ENCODE measurements at places on chromosomes 11 and 22.
A peak's percentile ranks its signal among the peaks of the same experiment; 100 is the strongest.

DNA sequence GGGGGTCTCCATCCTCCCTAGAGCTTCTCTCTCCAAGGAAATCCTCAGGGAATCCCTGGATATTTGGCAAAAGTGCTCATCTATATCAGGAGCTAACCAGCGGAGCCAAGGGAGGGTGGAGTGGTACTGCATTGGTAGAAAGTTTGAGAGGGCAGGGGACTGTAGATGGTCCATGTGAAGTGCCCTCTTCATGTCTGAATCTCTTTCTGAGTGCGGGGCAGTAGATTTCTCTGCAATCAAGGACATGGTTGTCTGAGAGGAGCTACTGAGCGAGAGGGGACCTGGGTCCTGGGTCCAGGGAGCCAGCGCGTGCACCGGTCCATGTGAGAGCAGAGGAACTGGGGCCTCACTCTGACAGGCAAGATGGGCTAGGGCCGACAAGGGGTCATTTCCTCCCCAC, 701 bp downstream of the DIXDC1 start:
- no peak for DNase-seq

DNA sequence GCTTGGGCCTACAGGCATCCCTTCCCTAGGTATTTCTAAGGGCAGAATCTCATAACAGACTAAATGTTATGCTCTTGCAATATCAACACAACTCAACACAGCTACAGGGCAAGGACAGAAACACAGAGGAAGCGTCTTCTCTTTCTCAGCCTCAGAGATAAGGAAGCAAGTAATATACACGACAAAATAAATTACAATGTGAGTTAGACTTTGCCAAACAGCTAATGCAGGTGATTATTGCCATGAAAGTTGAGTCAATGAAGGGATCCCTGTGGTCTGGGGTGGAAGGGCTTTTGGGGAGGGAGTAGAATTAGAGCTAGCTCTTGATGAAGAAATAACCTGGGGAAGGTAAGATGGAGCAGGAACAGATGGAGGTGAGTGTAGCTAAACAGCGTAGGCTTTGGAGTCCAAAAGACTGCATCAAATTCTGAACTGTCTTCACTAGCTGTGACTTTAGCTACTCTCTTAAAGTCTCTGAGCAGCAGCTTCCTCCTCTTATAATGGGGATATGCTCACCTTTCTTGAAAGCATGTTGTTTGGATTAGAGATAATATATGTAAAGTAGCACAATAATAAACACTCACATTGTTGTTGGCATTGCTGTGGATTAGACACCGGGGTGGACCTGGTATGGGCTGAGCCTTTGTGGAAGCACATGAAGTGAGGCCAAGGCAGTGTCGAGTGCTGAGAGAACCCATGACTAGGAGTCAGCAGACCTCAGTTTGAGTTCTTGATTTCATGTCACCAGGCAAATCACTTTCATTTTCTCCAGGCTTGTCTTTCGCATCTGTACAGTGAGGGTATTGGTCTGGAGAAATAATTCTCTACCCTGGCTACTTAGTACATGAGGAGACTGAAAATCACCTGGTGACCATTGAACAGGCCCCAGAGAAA, 41.0 kb upstream of the AQP11 start:
- peak; percentile 39 for DNase-seq

DNA sequence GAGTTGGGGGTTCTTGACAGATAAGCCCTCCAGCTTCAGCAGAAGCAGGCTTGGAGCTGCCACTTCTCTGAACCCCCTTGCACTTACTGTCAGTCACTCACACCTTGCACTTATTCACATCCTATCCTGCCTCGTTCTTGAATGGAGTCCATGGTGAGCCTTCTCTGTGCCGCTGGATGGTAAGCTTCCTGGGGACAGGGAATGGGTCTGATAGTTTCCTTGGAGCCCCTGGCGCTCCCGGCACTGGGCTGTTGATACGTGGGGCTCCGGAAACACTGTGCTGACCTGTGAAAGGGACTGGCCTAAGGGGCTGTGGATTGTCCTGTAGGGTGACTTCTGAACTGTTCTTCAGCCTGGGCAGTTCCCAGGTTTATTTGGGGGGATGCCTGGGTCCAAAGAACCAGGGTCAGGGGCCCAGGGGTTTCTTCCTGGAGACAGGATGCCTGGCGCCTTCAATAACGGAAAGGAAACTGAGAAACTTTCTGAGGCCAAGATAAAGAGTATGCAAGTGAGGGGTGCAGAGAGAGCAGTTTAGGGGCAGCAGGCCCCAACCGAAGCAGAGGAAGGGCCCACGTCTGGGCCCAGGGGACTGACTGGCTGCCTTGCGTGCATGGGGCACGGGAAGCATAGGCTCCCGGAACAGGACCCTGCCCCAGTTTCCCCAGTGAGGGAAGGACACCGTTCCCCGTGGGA, 709 bp upstream of the ST3GAL4 start:
- DNase-seq = no peak

- no peak for DNase-seq
These were observed 114.2 kb downstream of the CCDC34 start for GRCh38 chr11:27248576-27249509.

DNA sequence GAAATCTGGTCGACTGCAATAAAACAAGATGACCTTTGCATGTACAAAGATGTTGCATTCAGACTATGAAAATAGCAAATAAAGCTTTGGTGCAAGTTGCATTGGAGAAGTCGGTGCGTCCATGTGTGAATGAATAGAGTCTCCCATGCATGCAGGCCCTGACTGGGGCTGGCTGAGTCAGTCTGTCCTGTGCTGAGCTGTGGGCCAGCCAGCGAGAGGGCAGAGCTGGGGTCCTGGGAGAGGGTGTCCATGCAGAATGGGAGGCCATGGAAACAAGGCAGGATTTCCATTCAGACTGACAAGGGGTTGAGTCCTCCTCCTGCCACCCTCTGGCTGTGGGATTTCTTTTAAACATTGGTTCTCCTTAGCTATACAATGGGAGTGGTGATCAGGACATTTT, 2.3 kb upstream of the CRYBB3 start:
- DNase-seq = no peak

DNA sequence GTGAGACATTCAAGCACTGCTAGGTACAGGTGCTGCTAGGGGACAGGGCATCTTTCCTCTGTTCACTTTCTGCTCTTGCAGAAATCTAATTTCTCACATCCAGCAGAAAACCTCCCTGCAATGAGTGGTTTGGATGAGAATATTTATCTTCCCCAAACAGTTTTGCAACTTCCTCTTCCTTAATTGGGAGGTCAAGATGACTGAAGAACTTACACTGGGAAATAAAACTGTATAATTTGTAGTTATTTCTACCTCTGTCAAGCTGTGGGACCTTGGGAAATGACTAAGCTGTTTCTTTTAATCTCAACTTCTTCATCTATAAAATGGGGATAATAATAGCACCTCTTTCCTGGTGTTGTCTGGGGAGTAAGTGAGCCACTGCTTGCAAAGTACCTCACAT, 69.8 kb downstream of the PRR5L start:
- DNase-seq = no peak

DNA sequence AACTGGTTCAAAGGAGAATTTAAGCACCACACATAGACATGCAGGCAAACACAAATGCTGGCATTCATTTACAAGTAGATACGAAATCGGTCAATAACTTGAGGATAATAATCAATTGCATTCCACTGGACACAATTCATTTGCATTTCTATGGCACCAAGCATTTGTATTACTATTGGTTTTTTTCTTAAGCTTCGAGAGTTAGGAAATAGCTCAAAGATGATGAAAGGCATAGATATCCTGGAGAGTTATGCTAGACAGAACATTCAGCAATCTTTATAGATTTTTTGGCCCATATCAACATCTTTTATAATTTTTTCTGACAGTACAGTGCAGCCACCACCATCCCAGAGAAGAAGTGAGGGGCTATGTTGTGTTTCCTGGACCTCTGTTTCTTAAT, 544.4 kb downstream of the MIAT start:
- DNase-seq = no peak

GRCh38 chr11:16011396-16011795, 344.9 kb downstream of the SOX6 start:
- DNase-seq = no peak

GRCh38 chr11:2718817-2719438, 19.1 kb upstream of the KCNQ1OT1 start:
- DNase-seq = no peak

DNA sequence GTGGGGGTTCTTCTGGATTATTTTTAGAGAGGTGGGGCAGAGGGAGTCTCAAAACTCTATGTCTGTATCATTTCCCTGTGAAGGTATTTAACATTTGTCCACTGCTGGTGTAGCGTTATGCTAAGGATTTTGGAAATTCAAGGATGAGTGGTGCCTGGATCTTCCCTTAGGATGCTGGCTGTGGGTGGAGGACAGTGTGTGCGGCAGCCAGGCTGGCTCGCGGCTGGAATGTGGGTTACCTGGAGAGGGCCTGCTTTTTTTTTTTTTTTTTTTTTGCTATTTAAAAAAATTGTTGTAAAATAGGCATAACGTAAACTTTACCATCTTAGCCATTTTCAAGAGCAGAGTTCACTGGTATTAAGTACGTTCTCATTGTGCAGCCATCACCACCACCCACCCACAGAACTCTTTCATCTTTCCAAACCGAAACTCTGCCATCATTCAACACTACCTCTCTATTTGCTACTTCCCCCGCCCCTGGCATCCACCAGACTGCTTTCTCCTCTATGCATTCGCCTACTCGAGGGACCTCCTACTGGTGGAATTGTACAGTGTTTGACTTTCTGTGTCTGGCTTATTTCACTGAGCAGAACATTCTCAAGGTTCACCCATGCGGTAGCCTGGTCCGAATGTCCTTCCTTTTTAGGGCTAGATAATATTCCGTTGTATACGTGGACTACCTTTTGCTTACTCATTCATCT, 67.1 kb downstream of the PARVB start:
- no peak for DNase-seq

GRCh38 chr11:9060700-9061111, 30.7 kb downstream of the SCUBE2 start:
- no peak for DNase-seq

DNA sequence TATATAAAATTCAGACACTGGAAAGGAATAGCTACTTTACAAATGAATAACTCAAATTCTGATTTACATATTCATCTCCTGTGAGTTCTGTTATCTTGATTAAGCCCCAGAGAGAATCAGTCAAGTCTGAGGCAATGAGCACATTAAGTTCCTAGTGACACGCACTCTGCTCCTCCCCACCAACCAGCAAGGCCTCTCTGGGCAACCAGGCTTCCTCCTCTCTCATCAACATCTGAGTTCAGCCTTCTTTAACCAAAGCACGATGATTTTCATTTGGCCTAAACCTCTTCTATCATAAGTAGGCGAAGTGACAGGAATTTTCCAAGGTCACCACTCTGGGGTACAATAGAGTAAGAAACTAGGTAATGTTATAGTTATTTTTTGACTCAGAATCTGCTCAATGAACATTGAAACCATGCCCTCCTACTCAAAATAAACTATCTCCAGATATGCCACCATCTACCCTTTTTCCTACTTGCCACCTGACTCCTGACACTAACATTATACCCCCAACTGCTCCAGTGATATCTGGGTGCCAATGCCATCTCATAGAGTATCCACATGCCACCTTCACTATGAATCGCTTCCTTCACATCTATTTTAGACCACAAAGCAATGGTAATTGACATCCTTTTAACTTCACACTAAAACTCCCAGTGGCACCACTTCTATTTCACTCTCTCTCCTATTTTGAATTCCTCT, 114.8 kb downstream of the FAM76B start:
- DNase-seq = no peak

- no peak for DNase-seq
These were observed at the start of gene SEPTIN5 for GRCh38 chr22:19714312-19715187. Gene SEPTIN5 (plus strand): TSS chr22:19714503. CDS start chr22:19714589, 86 bp downstream.

DNA sequence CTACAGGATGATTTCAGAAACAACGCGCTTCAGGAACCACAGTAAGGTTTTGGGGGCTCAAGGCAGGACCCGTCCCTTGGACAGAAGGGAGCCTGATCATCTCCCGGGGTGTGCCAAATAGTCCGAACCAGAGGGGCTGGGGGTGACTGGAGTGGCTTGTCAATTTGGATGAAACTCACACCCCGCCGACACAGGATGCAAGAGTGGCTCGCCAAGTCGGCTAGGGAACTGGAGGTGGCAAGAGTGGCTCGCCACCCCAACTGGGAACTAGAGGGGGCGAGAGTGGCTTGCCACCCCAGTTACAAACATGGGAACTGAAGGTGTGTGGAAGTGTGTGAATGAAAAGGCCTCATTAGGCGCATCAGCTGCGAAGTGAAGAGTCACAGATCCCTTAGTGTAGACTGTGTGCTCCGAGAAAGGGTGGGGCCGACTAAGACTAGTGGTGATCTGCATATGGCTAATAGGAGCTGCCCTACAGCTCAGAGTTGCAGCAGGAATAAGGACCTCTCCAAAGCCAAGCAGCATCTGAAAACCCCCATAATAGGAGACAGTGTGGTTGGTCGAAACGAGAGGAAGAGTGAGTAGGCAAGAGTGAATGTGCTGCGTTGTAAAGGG, 26.6 kb upstream of the CPT1A start:
- DNase-seq = no peak

- no peak for DNase-seq
These were observed 2.1 kb downstream of the CERK start for GRCh38 chr22:46735747-46736608.

GRCh38 chr22:43955040-43955882, at the start of gene SAMM50:
Gene SAMM50 (plus strand): TSS chr22:43955442. CDS start chr22:43955578, 136 bp downstream.
- DNase-seq = peak; percentile 63

DNA sequence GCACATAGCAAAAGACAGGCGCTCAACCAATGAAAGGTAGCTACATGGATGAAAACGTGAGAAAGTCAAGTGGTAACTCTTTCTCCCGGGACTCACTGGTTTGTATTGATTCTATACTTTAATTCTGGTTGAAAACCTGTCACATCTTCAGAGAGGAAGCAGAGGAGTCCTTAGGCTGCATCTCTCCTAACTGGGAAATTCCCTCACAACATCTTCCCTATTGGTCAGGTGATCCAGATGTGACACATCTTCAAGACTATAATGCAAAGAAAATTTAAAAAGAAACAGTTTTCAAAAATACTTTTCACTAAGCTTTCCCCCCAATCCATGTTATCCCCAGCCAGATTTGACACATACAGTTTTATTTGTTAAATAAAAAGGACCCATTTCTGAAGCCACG, 62.7 kb upstream of the RCN1 start:
- DNase-seq = no peak

DNA sequence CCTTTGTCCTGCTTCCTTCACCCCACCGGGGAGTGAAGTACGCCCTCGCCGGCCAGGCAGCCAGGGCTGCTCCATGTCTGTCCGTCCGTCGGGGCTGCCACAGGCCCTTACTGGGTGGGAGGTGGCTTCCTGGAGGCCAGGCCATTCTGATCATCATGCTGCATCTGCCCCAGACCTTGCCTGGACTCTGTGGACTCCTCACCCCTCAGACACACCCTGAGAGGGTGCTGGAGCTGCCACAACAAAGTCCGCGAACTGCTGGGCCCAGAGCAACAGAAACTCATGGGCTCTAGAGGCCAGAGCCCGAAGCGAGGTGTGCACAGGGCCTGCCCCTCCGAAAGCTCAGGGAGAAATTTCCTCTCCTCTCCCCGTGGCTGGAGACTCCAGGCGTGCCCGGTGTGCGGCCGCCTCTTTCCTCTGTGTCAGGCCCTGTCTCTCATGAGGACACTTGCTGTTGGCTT, 124.2 kb downstream of the KCNQ1OT1 start:
- DNase-seq = no peak

DNA sequence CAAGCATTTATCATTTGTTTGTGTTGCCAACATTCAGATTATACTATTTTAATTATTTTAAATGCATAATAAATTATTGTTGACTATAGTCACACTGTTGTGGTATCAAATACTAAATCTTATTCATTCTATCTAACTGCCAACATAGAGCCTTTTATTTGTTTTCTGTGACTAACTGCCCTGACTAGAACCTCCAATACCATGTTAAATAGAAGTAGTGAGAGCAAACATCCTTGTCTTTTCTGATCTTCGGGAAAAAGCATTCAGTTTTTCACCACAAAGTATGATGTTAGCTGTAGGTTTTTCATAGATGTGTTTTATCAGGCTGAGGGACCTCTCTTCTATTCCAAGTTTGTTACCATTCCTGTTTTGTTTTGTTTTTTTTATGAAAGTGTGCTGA, 15.2 kb downstream of the TRIM34 start:
- DNase-seq = no peak

Measured in retinal pigment epithelial cell (primary cell).